ENCODE measurements at places on chromosomes 2 and 18. TPM values are rescaled to one million over a fixed set of nuclear protein-coding genes. Genes with fewer than 3 reads are reported as not detected.

- DNase-seq: no peak
Measured at GRCh38 chr18:59735269-59735860, 38.1 kb upstream of the CCBE1 start.

SCYGR4 gene
- total RNA-seq: not detected

PASK gene
- 15.5 TPM for total RNA-seq

DNA sequence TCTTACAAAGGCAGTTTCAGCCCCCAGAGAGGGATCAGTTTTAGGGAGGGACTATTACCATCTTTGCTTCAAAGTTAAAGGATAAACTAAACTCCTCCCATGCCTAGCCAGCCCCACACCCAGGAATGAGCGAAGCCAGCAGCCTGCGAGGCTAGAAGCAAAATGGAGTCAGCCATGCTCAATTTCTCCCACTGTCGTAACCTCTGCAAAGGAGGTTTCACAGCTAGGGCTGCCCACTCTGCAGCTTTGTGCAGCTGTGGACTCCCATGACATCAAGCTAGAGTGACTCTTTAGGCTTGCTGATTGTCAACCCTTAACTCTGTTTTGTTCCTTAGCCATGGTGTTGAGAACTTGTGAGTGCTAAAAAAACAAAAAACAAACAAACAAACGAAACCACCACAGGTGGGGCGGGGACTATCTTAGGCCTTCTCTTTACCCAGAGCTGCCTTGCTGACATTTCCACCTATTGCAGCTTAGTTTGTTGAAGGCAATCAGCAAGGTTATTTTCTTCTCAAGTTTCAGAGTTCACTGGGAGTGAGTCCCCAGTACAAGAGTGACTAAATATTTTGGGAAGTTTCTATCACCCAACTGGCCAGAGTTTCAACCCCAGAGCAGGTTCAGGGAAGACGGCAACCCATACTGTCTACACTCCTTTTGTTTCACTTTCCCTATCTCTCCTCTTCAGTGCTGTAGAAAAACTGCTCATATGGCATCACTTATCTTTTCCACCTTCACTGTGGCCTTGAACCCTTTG lies 592.1 kb downstream of the XIRP2 start:
- DNase-seq: peak; percentile 6

DNA sequence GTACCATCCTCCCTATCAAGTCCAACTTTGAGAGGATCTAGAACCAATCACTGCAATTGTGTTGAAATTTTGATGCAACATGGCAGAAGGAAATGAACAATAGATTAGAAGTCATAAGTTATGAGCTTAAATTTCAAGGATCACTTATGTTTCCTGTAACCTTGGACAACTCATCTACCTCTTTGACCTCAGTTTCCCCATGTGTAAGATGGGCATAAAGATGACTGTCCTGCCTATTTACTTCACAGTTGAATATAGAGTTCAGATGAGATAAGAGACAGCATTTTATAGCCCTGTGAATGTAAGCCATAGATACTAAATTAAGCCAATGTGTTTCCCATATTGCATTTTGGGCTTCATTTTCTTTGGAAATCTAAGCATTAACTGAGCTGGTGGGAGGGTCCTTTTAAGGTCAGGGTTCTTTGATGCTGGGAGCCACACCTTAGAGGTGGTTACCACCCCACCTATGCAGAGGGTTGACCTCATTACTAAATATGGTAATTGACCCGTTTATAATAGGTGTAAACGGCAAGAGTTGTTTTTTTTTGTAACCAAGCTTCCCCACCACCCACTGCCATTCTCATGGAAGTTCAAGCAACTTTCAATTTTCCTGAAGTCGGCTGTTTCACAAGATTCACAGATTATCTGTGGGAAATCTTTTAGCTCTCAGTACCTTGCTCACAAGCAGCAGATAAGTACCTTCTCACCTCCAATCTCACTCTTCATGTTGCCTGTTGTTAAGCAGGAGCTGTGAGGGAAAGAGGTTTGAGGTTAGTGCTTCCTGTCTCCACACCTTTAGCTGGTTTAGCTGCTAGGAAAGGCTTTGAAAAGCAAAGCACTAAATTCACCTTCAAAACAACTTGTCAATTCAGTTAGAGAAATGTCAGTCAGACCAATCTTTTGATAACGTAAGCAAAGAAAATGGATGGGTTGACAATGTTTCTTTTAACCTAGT lies 13.3 kb downstream of the CD28 start:
- DNase-seq: no peak

PIEZO2 gene
- total RNA-seq: 8.9 TPM

DNA sequence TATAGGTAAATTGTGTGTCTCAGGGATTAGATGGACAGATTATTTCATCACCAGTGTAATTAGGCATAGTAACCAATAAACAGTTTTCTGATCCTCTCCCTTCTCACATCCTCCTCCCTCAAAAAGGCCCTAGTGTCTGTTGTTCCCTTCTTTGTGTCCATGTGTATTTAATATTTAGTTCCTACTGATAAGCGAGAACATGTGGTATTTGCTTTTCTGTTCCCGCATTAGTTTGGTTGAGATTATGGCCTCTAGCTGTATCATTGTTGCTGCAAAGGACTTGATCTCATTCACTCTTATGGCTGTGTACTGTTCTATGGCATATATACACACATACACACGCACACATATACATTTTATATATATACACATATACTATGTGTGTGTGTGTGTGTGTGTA lies 866.2 kb downstream of the CCDC85A start:
- no peak for DNase-seq

DNA sequence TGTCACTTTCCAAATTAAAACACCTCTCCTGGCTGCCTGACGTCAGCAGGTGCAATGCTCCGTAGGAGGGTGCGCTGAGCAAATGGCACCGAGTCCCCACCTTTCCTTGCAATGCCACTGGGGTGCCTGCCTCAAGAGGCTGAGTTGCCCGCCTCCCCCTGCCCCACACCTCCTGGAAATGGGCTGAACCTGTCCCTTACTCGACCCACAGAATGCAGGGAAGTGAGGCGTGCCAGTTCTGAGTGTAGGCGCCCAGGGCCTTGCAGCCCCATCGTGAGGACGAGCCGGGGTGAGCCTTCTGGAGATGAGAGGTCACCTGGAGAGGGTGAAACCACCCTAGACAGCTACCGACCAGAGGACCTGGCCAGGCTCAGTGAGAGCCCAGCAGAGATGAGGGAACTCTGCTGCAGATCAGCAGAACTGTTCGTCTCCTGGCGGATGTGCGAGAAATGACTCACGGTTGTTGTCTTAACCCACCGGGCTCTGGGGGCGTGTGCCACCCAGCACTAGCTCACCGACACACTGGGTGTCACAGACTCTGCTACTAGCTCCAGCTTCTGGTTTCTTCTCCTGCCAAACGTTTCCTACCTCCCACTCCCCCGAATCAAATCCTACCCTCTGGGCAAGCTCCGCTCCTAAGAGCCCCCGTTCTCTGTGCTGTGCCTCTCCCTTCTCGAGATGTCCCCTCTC lies 168.7 kb upstream of the HDAC4 start:
- DNase-seq: no peak

GRCh38 chr2:190183539-190183938 lies 121.0 kb upstream of the MSTN start:
- DNase-seq: no peak

- no peak for DNase-seq
Measured at GRCh38 chr2:177629357-177630024, 236.9 kb downstream of the AGPS start.

SLC9A4 gene
- total RNA-seq: not detected

ACAA2 gene
- 104 TPM for total RNA-seq

- peak; percentile 11 for DNase-seq
Measured at GRCh38 chr2:81545626-81546025, 1241.1 kb upstream of the LRRTM1 start.

DNA sequence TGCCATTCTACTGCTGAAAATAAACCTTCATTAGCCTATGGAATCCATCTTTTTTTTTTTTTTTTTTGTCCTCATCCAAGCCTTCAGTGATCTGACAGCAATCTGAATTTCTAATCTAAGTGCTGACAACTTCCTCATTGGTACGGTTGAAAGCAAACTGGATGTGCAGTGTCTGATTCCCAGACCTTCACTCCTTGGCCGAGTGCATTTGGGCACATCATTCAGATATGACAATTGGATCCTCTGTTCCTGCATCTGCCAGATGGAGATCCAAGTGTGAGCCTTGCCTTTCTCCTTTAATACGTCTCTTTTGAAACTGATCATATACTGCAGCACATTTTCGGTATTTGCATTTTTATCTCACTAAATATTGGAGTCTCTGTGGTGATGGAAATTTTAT lies 713.1 kb downstream of the DCDC2C start:
- no peak for DNase-seq

Data from H4 (cell line).